ENCODE measurements at places on chromosomes 1 and 21.

DNA sequence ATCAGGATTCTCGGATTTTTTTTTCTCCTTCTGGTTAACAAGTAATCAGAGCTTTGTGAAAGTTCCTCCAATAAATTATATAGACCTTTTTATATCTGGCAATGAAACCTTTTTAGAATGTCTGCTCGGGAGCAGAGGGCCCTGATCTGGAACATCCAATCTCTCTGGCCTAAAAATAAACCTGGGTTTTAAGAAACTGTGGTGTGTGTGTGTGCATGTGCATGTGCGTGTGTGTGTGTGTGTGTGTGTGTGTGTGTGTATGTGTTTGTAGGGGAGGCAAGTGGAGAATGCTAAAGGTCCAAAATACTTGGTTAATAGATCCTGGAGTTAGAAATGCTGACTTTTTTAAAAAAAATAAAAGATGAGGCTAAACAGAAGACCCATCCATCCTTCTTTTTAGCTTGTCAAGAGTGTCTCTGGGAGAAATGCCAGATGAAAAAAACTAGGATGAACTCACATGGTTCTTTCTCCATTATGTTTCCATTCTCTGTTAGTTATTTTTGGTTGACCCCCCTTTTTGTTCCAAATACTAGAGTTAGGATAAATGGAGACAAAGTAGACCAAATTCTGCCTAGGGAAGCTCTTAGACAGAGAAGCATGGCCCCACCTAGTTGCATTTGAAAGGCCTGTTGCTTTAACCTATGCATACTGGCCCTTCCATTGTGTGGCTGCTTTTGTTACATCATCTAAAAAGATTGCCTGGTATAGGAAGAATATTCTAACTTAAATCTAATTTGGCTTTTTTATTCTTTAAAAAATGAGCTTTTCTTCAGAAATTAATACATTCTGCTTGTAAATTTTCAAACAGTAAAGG is 175.9 kb downstream of the PAPPA2 start:
- DNase-seq: no peak

GRCh38 chr1:204473400-204473965 is 21.1 kb downstream of the PIK3C2B start:
- no peak for DNase-seq

- no peak for DNase-seq
Measured at GRCh38 chr1:243500512-243500911, 244.7 kb downstream of the SDCCAG8 start.

DNA sequence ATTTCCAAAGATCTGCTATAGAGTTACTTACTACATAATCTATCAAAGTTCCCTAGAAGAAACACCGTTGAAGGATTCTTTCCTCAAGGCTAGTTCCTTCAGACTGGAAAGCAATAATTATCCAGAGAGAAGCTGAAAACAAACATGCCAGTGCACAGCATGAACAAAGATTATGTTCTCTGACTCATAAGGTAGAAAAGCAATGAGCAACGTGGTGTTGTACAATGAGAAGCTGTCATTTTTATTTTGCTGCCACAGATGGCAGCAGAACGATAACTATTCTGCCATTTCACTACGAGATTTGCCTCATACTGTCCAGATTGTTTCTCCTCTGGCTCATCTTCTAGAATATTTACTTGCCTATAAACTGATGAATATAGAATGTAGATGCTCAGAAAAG is 10.7 kb downstream of the EXTL2 start:
- DNase-seq: no peak

DNA sequence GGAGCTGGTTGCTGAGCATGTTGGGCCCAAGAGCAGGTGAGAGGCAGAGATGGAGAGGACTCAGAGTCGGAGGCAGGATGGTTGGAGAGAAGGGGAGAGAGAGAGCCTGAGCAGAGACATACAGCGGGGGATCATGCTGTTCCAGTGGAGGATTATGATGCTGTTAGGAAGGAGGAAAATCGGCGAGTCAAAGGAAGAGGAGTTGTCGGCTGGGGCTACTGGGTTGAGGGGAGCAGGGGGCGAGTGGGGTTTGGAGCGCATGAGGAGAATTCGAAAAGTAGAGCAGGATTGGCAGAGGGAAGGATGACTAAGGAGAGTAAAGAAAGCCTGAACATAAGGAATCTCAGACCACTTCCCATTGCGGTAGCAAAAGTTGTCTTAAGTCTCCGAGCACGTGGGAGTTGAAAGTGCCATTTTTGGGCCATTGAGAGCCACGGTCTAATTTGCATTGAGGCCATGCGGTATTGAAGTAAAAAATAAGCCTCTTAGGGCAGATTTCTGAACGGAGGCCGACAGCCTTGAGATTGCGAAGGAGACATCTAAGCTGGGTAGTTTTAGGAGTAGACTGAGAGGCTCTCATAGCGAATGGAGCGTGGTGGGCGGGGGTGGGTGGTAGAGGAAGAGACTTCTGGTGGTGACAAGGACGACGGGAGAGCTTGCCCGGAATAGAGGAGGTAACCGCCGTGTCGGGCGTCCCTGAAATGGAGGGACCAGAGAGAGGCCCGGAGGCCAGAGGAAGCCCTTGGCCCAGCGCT is 140.4 kb upstream of the ETV3 start:
- no peak for DNase-seq

DNA sequence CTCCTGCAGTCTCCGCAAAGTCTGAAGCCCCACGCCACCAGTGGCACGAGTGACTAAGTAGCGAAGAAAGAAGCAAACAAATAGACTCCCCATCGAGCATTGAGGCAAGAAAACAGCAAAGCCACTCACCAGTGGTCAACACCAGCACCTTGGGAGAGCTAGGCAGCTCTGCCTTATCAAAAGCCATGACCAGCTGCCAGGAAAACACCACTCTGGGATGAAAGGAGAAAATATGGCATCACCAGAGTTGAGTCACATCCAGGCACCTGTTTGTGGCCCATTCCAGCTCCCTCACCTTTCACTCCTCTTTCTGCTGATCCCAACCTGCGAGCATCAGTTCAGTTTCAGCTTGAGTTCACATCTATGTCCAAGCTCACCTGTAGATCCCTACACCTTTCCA is 17.2 kb downstream of the PDZK1 start:
- no peak for DNase-seq

DNA sequence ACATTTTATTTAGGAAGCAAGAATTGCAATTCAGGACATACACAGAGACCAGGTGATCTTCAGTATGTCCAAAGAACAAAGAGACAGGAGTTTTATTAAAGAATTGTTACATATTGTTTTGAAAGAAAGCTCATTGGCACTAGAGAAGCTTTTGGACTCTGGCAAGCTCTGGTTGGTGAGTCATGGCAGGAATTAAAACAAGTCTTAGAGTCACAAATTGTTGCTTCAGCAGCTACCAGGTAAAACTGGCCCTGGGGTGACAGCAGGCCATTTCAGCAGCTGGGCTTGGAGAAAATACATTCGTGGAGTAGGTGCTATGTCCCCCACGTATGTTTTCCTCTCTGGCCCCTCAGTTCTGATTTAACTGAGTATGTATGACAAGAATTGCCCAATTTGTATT is 58.8 kb downstream of the MAP3K21 start:
- no peak for DNase-seq

GRCh38 chr1:99457381-99458165 is 188.3 kb upstream of the PALMD start:
- no peak for DNase-seq

- no peak for DNase-seq
Measured at GRCh38 chr21:27423038-27423437, 456.1 kb upstream of the ADAMTS5 start.

DNA sequence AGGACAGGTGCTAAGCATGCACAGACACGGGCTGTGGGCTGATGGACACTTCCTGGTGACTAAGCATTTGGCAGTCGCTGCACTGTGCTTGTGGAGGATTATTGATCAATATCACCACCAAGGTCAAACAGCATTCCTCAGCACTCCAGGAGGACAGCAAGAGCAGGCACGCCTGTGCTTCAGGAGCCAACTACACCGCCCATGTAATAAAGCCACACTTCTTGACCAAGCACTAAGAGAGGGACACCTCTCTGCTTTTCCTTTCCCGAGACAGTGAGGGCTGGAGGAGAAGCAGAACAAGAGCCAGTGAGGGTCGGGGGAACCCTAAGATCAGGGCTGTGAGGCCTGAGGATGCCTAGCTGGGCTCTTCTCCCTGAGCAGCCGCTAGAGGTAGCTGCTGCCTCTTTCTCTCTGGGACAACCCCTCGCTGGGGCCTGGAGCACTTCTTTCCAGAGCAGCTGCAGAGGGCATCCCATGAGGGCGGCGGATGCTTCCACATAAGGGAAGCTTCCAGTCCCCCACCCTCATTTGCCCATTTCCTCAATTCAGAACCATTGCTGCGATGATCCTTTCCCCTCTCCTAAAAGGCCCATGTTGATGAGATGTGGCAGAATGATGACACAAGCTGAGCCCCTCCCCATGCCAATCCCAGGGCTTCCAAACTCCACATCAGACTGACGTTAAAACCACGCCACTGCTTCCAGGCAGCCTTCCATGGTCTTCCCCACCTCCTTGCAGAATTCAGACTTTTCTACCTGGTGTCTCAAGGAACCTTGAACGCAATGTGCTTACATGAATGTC is 19.1 kb downstream of the RAB7B start:
- no peak for DNase-seq

DNA sequence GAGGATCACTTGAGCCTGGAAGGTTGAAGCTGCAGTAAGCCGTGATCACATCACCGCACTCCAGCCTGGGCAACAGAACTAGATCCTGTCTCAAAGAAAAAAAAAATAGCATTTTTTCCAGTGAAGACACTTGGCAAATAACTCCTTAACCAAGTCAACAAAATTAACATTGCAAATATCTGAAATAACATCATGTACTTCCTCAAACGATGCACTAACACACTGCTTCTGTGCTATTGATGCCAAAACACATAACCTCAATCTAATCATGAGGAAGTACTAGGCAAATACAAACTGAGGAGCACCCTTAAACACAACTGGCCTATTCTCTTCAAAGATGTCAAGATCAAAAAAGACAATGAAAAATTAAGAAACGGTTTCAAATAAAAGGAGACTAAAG is 32.3 kb downstream of the PABPC4 start:
- no peak for DNase-seq

DNA sequence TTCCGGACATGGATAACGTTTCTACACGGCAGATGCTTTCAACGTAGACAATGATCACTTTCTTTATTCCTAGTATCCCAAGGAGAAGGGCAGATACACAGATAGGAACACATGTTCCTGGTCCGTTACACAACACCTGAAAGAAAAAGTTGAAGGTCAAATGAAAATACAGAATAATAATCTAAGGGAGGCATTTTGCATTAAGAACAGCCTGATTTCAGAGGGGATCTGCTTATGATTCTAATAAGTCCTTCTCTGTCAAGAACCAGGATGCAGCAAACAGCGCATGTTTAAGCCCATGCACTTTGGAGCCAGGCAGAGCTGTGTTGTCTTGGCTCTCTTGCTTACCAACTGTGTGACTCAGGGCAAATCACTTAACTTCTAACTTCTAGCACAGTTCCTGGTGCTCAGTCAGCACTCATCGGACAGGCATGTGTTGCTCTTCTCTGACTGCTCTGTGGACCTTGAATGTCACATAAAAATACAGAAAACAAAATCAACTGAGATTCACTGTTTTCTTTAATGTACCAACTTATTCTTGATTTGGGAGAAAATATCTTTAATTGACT is 56.3 kb upstream of the CNN3 start:
- no peak for DNase-seq

- no peak for DNase-seq
Measured at GRCh38 chr1:29275435-29275834, 39.1 kb downstream of the PTPRU start.

DNA sequence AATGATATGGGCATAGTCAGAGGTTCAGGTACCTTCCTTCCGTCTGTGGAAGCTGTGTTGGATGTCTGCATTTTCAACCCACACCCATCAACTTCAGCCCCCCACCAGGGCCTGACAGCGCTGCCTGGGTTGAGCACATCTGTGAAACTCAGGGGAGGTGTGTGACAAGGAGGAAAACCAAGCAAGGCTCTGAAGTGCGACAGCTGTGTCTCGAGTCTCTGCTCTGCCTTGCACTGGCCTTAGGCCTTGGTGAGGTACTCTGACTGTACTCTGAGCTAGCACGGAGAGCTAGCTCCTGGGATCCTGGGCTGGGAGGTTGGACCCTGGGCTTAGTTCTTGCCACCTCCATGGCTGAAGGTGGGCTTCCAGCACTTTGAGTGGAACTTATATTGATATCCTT is 9.1 kb downstream of the VANGL2 start:
- DNase-seq: no peak

DNA sequence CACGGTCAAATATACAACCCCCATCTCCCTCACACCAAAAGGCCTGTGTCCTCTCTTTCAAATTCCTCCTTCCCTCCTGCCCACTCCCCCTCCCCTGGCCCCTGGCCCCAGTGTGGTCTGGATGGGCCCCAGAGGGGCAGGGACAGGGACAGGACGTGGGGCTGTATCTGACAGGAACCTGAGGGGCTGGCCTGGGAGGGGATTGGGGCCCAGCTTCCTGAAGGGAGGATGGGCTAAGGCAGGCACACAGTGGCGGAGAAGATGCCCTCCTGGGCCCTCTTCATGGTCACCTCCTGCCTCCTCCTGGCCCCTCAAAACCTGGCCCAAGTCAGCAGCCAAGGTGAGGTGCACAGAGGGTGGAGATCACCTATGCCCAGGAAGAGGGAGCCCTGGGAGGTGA is at the start of gene MPL:
Gene MPL (plus strand): TSS at position 231 of the 400 bp plus-strand sequence. CDS start 31 bp downstream, at position 262.
- no peak for DNase-seq

DNA sequence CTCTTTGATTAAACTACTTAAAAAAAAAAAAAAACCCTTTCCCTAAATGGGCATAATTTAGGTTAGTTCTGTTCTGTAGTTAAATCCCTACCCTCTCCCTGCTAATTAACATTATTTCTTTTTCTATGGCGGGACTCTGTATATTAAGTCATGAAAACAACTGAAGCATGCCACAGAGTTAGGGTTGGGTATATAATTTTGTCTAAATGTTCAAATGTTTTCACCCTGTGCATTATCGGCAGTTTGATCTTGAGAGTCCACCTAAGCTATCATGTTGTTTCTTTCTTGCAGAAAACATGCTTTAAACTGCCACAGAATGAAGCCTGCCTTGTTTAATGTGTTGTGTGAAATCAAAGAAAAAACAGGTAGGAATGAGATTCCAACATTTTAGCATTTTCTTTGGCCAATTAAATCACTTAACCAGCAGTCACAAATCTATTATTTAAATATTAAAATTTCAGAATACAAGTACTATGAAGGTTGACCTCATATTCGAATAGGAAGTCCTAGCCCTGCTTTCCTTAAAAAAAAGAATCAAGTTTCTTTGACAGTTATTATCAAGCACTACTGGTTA is 4.0 kb downstream of the PBX1 start:
- DNase-seq: no peak
